Glomerular endothelial cell (primary cell): ENCODE measurements at places on chromosomes 7 and 10. TPM values are rescaled to one million over a fixed set of nuclear protein-coding genes. Genes with fewer than 3 reads are reported as not detected.

SLC26A4 gene
- 0.47 and 0.73 TPM in 2 replicates for total RNA-seq

DNAJC12 gene
- total RNA-seq: 1.9 and 2.0 TPM in 2 replicates

CYP26C1 gene
- 0.05 and 1.1 TPM in 2 replicates for total RNA-seq

PLXDC2 gene
- total RNA-seq: 0.82 and 0.92 TPM in 2 replicates

SAP25 gene
- 0.29 and 1.8 TPM in 2 replicates for total RNA-seq

ICA1 gene
- 26.6 and 43.2 TPM in 2 replicates for total RNA-seq

OR13A1 gene
- total RNA-seq: not detected in 2 replicates

FXYD4 gene
- total RNA-seq: not detected in 2 replicates

LRIT1 gene
- total RNA-seq: not detected in 2 replicates

LBX1 gene
- total RNA-seq: not detected in 2 replicates

ARHGAP22 gene
- 64.5 and 65.8 TPM in 2 replicates for total RNA-seq

KCNIP2 gene
- total RNA-seq: 0.18 and 0.48 TPM in 2 replicates

CFAP43 gene
- total RNA-seq: 0.10 and 0.18 TPM in 2 replicates

PAOX gene
- 7.9 and 12.1 TPM in 2 replicates for total RNA-seq

UMAD1 gene
- total RNA-seq: 5.4 and 9.9 TPM in 2 replicates

NEBL gene
- 0.44 and 0.47 TPM in 2 replicates for total RNA-seq

SPDYE16 gene
- total RNA-seq: 0.24 TPM in 1 of 2 replicates, not detected in the other

PRLHR gene
- total RNA-seq: not detected in 2 replicates

ZKSCAN5 gene
- total RNA-seq: 8.8 and 11.7 TPM in 2 replicates

SH2D4B gene
- total RNA-seq: 0.23 TPM in 1 of 2 replicates, not detected in the other

OLAH gene
- total RNA-seq: 0.34 and 0.35 TPM in 2 replicates

MYOZ1 gene
- not detected in 2 replicates for total RNA-seq

POU6F2 gene
- not detected in 2 replicates for total RNA-seq

TCERG1L gene
- total RNA-seq: not detected in 2 replicates

NPY4R gene
- total RNA-seq: not detected in 2 replicates

PCGF6 gene
- total RNA-seq: 11.5 and 11.9 TPM in 2 replicates

BET1 gene
- total RNA-seq: 30.6 and 32.4 TPM in 2 replicates

MICU1 gene
- total RNA-seq: 32.7 and 33.3 TPM in 2 replicates
